ENCODE measurements at places on chromosomes 6 and 20.

DNA sequence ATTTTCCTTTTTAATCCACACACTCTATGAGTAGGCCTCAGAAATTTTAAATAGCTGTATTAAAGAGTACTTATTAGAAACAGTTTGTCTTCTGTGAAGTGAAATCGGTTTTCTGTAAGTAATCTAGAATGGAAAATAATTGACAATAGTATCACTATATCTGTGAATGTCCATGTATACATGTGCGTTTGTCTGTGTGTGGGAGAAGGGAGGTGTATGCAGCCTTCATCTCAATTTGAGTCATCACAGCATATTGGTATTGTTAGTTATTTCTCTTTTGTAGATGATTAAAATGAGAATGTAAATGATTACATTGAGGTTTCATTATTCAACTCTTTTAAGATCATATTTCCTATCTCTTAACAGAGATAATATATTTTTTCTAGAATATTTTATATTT is 206.0 kb downstream of the EYS start:
- no peak for DNase-seq

DNA sequence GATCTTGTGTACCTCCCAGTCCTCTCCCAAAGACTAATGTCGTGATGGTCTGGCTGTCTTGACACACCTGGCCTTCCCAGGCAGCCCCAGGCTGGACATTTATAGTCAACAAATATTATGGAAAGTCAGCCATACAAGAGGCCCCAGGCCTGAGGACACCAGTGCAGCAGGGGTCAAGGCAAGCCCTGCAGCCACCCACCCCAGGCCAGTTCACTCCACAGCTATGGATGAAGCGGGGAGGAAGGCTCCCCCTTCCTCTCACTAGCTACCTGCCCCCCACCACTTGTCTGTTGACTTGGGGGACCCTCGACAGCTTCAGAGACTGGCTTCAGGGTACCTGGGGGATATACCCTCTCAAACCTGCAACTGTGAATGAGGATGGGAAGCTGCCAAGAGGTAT is 132.1 kb downstream of the MRPL14 start:
- DNase-seq: peak; percentile 11

GRCh38 chr6:142722012-142722411 is 223.0 kb downstream of the HIVEP2 start:
- no peak for DNase-seq

GRCh38 chr20:10466855-10467254 is 31.8 kb downstream of the SLX4IP start:
- DNase-seq: no peak

GRCh38 chr6:9205645-9206044 is 770.3 kb upstream of the SLC35B3 start:
- DNase-seq: no peak

GRCh38 chr6:85089255-85089654 is 324.9 kb upstream of the TBX18 start:
- DNase-seq: no peak

GRCh38 chr20:1720845-1721475 is 63.4 kb upstream of the SIRPG start:
- no peak for DNase-seq

- DNase-seq: no peak
Measured at GRCh38 chr6:135310291-135310690, 129.2 kb downstream of the MYB start.
